ENCODE measurements at places on chromosomes 5 and 9.

GRCh38 chr9:37574241-37574721, 1.9 kb downstream of the FBXO10 start:
- DNase-seq: no peak

DNA sequence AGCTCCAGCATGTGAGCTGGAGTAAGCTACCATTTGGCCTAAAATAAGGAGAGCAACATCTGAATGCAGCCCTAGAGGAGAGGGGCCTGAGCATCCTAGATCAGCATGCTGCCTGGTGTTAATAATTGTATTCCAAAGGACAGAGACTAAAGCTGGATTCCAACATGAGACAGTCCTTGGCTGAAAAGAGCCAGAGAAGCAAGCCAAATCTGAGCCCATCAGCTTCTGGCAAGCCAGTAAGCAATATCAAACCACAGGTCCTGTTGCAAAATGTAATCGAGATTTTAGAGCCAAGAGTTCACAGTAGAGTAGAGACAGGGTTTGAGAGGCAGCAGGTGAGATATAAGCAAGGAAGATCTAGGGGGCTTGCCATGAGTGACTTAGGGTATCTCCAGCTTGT, 42.3 kb upstream of the DMAC1 start:
- DNase-seq: no peak

DNA sequence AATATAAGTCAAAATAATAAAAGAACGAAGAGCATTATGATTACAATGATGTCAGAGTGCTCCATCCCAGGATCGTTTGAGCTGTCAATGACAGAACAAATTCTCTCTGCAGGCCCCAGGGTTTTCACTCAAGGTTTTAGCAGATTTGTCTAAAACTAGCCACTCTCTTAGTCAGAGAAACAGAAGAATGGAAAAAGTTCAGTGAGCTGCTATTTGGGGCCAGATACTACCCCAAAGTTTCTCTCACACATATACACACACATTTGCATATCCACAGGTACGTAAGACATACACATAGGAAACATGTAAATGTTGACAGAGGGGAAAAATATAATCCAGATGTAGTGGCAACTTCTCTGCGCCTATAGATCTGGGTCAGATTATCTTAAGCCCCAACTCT, 76.3 kb upstream of the SEMA6A start:
- DNase-seq: no peak

- no peak for DNase-seq
Measured at GRCh38 chr9:35743452-35743851, 5.6 kb downstream of the GBA2 start.

GRCh38 chr5:87850843-87851242, 417.8 kb downstream of the TMEM161B start:
- no peak for DNase-seq

DNA sequence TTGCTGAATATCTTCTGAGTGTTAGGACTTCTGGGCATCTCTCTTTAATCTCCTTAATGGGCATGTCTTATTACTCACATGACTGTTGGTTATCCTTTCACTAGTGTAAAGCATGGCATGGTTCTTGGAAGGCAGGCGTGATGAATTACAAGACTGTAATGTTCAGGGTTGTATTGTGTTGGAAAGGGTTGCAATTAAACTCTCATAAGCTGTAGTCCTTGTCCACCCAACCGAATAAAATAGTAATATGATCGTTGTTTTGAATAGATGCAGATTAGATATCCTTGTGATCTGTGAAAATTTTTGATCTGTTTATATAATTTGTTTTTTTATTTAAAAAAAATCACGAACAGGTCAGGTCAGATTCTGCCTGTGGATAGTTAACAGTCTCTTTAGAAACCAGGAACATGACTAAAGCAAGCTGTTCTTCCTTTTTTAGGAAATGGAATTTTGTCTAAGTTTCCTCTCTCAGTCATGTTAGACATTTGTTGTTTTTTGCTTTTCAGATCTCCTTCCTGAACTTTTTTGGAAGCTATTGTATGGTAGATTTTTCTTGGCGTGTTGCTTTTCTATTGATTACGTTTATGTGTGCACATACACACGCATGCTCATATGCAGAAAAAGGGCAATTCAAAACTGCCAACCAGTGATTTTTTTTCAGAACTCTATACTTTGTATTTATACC, 121.8 kb downstream of the ARHGEF28 start:
- no peak for DNase-seq

- DNase-seq: no peak
Measured at GRCh38 chr5:178695556-178695955, 34.9 kb downstream of the ZNF354A start.

GRCh38 chr5:90134892-90135291, 274.7 kb downstream of the CETN3 start:
- DNase-seq: no peak

DNA sequence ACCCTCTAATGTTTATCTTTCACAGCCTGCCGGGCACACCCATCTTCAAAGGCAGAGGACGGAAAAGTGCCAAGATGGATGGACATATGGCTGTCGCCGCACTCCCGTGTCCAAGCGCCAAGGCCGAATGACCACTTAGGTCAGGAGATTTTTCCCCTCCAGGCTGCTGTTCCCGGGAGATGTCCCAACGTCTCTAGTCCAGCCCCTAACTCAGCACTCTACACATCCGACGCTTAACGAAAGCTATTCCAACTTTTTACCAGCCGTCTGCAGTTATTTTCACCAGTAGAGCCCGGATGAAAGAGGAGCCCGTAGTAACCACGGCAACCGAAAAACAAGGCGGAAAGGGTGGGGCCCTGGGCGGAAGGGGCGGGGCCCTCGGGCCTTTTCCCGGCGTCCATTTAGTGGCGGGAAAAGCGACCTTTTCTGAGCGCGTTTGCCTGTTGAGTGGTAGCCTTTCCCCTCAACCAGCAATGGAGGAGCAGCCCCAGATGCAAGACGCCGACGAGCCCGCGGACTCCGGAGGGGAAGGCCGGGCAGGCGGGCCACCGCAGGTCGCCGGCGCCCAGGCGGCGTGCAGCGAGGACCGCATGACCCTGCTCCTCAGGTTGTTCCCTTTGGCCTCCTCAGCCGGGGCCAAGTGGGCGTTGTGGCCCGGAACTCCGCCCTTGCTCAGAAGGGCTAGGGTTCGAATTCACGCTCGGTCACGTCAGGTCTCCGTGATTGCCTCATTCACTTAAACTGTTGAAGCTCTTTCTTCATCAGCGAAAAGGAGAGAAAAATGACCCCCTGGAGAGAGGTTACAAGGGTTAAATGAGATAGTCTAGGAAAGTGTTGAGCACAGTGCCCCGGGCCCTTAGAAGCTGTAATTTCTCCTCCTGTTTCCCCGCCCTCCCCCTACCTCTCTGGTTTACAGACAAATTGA, at the start of gene CENPH:
CENPH (plus strand) TSS at position 422 of the 925 bp plus-strand sequence; CDS start at position 474, 52 bp downstream.
- DNase-seq: peak; percentile 71

- no peak for DNase-seq
Measured at GRCh38 chr5:73274121-73274520, 101.1 kb downstream of the TMEM174 start.

- DNase-seq: no peak
Measured at GRCh38 chr5:90994796-90995195, 388.3 kb downstream of the ARRDC3 start.

DNA sequence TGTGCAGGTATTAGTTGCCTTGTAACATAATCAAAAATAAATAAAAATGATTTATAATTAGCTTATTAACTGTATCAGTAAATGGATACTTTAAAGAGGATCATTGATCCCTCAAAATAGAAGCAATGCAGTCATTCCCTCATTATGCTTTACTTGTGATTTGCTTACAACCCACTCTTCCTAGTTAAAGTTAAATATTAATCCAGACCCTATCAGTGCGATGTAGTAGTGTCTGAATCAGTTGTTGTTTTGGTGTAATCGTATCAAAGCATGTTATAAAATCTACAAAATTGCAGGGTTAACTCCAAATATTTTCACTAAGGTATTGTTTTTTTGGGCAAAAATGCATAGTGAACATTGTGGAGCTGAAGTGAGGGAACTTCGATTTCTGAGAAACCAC, 17.6 kb downstream of the TENT4A start:
- no peak for DNase-seq

DNA sequence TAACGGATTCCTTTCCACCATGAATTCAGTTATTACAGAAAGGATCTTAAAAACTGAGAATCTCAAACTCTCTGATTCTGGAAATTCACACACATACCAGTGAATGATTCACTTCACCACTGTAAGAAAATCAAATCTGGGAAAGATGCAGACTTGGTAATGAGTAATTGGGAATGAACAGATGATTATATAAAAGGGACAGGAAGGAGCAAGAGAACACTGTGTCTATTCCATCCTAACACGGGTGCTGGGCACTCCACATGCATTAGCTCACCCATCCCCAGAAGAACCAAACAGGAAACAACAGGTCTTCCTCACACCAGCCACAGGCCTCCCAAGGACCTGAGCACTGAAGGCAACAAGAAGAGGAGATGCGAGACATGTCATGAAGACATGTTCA, 74.8 kb upstream of the ZNF622 start:
- DNase-seq: no peak

GRCh38 chr9:87792831-87793288, 66.9 kb downstream of the CTSL start:
- DNase-seq: no peak

DNA sequence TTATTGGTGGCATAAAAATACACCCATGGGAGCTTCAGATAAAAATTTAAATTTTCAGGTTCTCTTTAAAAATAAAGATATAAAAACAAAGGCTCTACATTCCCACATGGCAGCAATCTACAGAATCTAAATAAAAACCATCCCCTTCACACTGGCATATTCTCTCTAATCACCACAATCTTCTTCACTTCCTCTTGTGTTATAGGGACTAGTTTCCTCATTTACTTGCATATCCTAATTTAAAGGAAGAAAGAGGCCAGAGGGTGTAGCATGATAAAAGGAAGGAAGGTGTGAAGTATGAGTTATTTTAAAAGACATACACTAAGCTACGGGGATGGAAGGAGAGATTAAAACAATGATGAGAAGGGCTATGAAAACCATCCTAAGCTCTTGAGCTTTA, 390.5 kb downstream of the ZNF608 start:
- DNase-seq: no peak

- DNase-seq: no peak
Measured at GRCh38 chr5:41182666-41183065, 30.7 kb downstream of the C6 start.

DNA sequence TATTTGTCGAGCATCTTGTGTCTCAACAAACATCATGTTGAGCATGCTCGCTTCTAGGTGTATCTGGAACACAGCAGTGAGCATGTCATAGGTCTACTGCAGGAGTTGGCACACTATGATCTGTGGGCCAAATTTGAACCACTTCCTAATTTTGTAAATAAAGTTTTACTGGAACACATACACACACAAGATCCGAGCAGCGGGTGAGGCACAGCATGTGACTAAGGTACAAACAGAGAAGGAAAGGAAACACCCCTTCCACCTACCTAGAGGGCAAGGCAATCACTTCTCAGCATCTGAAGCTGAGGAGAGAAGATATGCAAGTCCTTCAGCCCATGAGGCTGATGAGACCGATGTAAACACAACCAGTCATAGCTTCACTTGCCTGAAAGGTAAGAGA, 200.4 kb downstream of the MED10 start:
- DNase-seq: no peak

GRCh38 chr9:135342206-135343130, 137.1 kb upstream of the PPP1R26 start:
- no peak for DNase-seq

DNA sequence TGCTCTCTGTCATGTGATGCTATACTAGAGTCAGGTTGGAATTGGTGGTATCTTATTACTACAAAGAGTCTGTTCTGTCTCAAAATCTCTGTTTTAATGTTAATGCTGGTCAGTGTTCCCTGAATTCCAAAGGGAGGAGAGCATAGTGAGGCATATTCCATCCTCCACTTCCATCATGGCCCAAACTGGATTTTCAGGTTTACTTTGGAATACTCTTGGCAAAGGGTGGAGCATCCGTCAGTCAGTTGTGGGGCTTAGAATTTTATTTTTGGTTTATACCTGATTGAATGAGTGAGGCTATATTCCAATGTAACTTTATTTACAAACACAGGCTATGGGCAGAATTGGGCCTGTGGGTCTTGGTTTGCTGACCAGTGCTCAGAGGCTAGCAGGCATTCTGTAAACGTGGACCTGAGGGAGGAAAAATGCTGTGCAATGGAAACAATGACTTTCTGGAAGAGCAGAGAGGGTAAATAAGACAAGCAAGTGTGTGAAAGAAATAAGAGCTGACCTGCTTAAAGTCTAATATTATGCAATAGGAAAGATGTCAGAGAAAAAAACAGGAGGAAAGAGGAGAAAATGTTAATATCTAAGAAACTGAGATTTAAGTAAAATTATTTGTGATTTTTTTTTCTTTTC, 106.2 kb upstream of the CLINT1 start:
- DNase-seq: no peak

GRCh38 chr5:5374009-5374715, 48.3 kb upstream of the ICE1 start:
- DNase-seq: no peak

DNA sequence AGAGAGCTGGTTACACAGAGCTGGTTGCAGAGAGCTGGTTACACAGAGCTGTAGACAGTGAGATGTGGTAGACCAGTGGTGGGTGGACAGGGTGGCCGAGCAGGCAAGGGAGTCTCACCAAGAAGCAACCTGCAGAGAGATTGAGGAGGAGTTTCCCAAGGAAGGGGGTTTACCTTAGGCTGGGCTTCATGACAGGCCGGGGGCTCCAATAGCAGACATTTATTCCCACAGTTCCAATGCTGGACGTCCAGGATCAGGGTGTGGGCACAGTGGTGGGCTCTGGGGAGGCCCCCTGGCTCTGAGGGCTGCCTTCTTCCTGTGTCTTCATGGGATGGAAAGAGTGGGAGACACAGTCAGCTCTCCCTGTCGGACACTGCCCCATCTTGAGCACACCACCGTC, 386.9 kb upstream of the IRX4 start:
- no peak for DNase-seq

DNA sequence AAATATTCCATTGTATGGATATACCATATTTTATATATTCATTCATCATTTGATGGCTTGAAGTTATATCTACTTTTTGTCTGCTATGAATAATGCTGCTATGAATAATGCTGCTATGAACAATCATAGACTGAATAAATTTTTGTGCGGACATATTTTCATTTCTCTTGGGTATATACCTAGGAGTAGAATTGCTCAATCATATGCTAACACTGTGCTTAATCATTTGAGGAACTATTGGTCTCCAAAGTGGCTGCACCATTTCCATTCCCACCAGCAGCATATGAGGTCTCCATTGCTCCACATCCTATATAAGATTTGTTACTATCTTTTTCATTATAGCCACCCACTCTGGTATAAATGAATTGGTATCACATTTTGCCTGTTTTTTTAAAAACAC, 18.3 kb upstream of the TEK start:
- no peak for DNase-seq

DNA sequence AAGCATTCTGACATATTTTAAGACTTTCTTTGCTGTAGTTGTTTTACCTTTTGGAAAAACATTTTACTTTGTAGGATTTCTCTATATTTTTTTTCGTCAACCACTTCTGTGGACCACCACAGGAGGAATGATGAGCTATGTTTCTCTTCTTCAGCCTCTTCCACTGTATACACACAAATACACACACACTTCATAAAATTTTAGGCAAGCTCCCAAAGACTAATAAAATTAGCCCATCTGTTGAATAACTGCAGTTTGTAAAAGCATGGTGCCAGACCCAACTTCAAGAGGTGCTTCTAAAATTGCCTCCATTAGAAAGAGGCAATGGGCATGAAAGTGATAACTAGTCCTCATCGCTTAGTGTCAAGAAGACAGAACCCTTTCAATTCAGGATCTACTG, 4.1 kb upstream of the CEP120 start:
- DNase-seq: no peak

- peak; percentile 36 for DNase-seq
Measured at GRCh38 chr5:1167728-1168709, 33.4 kb upstream of the SLC6A19 start.

- DNase-seq: no peak
Measured at GRCh38 chr5:73966451-73966850, 340.5 kb downstream of the ARHGEF28 start.

GRCh38 chr9:83432104-83432627, 106.0 kb downstream of the FRMD3 start:
- DNase-seq: no peak

Measured in stimulated activated CD4-positive, alpha-beta T cell treated with anti-CD3 and anti-CD28 coated beads, TNF-alpha, amount 100 ng/mL, for 1 hour (primary cell).